ENCODE measurements at places on chromosomes 2 and 18.
A peak's percentile ranks its signal among the peaks of the same experiment; 100 is the strongest.

- DNase-seq = no peak
Observed at GRCh38 chr2:64634345-64635267, 19.1 kb downstream of the SERTAD2 start.

DNA sequence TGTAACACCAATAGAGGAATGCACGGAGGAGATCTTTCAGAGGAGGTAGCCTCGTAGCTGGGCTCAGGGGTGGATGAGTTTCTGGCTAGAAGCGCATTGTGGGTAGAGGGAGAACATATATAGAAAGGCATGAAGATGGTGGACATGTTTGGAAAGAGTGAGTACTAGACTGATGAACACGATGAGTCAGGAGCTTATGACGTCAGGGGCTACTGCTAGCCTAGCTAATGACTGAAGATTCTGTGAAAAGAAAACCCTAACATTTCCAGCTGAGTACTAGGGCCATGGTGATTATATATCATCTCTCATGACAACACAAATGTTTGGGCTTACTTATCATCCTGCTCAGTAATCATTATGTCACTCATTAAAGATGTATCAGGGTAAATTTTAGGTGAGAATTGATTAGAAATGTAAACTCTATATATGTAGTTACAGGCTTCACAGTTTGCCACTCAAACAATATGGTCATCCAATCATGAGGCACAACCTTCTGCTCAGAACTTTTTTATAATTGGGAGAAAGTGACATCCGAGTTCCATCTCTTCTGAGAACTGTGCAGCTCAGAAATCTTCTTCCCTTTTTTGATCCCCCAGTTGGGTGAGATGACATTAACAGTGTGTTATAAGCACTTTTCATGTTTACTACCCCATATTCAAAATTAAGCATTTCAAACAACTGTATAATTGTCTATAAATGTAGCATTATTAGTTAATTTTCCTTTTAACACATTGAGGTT, 22.2 kb upstream of the IL1RN start:
- no peak for DNase-seq

GRCh38 chr18:57440331-57441070, 5.3 kb downstream of the ONECUT2 start:
- DNase-seq = no peak

DNA sequence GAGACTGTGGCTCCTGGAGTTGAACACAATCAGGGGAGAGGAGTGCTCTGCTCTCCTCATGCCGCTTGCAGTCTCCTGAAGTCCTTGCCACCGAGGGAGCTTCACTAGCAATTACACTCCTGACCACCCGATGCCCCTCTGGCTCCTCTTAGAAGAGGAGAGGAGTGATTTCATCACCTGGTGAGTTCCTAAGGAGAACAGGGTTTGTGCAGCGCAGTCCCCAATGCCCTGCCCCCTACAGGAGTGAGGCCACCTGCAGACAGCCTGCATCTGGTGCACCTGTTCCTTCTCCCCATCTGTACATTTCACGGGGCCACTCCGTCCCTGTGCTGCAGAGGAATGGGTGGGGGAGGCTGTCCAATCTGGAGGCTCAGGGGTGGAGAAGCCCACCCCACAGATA, 267.2 kb downstream of the HRH4 start:
- no peak for DNase-seq

DNA sequence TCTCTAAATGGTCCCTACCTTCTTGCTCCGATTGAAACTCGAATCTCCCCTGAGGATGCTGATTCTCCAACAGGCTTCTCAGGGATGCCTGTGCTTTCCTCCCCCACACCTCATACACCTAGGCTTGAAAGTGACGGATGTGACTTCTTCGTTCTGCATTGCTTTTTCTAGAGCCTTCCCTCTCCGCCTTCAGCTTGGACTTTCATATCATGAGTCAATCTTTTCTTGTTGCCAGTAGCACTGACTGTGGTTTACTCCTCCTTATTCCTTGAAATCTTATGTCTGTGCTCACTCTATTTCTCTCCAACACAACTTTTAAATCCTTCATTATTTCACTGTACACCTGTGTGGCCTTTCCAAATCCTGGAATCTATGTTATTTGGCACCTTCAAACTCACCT, 451.4 kb downstream of the TMX3 start:
- DNase-seq = no peak

DNA sequence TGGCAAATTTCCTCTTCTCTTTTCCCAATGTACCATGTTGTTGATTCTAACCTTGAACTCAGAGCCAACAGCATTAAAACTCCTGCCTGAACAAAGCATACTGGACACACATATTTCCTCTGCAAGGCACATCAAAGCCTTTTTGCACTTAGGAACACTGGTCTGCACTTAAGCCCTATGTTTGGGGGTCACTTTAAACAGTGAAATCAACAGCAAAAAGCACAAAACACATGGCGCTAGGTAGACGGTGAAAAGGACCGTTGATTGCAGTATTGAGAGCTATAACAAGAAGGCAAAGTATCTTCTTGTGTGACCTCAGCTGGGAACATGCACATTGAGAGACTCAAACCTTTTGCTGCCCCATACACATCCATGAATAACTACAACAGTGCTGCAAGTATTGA, 83.9 kb upstream of the SH3BP4 start:
- no peak for DNase-seq

- DNase-seq = no peak
Observed at GRCh38 chr2:41717839-41718238, 330.0 kb upstream of the PKDCC start.

DNA sequence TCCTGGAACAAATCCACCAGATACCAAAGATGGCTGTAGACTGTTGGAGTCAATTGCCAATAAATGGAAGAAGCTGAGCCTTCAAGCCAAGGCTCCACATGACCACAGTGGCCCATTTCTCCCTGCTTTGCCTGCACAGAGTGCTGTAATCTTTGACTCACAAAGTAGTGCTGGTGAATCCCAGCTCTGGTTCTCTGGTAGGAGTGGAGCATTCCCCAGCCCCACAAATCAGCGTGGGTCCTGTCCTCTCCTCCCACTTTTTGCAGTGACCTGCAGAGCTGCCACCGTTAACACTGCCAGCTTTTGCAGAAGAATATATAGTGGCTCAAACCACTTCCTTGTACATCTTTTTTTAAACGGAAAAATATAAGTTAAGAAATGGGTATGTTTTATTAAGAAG, 93.9 kb downstream of the MGAT5 start:
- DNase-seq = no peak

GRCh38 chr2:128372621-128373341, 54.1 kb upstream of the HS6ST1 start:
- DNase-seq = no peak

DNA sequence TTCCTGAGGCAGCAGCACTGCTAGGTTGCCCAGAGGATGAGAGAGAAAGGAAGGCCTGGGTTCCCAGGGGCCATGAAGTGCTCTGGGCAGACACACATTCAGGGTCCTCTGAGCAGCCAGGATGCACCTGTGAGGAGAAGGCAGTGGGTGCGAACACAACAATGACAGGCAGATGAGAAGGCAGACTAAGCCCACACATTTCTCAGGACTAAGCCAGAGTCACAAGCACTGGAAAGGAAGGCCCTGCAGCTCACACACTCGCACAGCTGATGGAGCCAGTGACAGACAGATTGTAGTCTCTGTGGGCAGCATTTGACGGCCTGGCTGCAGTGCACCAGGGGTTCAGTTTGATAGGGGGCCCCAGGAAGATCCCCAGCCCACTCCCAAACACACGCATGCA, 61.8 kb downstream of the ARHGEF4 start:
- DNase-seq = no peak

GRCh38 chr2:39696838-39697237, 31.1 kb downstream of the TMEM178A start:
- no peak for DNase-seq

DNA sequence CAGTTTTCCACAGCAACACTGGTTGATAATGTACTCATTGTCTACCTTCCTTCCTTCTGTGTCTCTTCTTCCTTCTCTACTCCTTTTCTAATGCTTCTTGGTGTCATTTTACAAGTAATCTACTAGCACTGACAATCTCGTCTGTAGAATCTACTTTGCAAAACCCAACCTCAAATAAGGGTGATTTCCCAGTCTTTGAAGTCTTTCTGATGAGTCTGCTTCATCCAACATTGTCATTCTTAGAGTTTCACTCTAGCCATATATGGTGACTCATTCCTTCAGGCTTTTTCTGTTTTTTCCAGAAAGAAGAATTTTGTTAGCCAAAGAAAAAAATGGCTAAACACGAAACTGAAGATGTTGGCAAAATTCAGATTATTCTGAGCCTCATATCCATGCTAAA, 288.7 kb downstream of the MBD2 start:
- DNase-seq = no peak

DNA sequence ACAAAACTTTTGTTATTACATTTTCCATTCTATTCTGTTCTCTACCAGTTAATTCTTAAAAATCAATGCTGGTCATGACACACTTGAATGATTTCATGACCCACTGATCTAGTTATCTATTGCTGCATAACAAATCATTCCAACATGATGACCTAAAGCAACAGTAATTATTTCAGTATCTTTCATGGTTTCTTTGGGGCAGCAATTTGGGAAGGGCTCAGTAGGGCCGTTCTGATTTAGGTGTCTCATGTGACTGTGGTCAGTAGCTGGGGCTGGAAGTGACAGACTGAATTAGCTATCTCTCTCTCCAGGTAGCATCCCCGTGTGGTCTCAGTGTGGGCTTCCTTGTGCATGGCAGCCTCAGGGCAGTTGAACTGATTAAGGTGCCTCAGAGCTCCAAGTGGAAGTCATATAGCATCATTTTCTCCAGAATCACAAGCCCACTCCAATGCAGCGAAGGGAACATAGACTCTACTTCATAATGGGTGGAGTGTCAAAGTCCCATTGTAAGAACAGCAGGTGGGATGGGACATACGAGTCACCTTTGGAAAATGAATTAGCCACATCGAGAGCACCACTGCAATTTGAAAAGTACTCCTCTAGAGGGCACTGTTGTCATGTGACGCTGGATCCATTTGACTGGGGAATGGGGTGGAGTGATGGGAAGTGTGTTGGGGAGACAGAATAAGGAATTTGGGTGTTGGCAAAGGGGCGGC, 39.1 kb upstream of the FAM136A start:
- peak; percentile 8 for DNase-seq

- peak; percentile 35 for DNase-seq
Observed at GRCh38 chr18:13612196-13612997, 114.0 kb downstream of the FAM210A start.

Data from stimulated activated CD8-positive, alpha-beta memory T cell treated with anti-CD3 and anti-CD28 coated beads, Interleukin-7, amount 100 ng/mL, for 24 hours (primary cell).